Renal pelvis (tissue), 12 donors: ENCODE measurements at places on chromosomes 11 and 22. TPM values are rescaled to one million over a fixed set of nuclear protein-coding genes. Genes with fewer than 3 reads are reported as not detected.

KCNJ5 gene
- polyA plus RNA-seq = 4.2 TPM

CCDC73 gene
- polyA plus RNA-seq = 0.37 TPM

TSSK2 gene
- not detected for polyA plus RNA-seq

FBLN1 gene
- 93.3 TPM for polyA plus RNA-seq

GLB1L3 gene
- 1.6 TPM for polyA plus RNA-seq

MS4A8 gene
- not detected for polyA plus RNA-seq

ARHGAP20 gene
- 4.9 TPM for polyA plus RNA-seq

CPT1B gene
- 18.3 TPM for polyA plus RNA-seq

DNA sequence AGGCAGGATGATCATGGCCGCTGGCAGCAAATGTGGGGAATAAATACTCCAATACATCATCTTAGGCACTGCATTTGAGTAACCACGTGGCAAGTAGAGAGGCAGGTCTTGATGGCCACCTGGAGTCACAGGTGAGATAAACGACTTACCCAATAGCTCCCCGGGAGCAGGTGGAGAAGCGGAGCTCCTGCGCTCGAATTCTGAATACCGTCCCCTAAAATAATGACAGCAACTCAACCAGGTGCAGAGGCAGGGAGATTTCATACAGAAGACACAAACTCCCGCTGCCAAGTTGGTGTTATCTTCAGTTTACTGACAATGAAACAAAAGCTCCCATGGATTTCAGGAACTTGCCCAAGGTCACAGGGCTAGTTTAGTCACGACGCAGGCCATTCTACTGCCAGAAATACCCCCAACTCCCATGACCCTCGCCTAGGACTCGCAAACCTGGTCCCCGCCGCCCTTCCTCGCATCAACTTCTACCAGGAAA, 437 bp downstream of the SLC43A3 start:
- no peak for DNase-seq

GRCh38 chr11:131498631-131499160, 128.3 kb downstream of the NTM start:
- no peak for DNase-seq

- peak; percentile 48 for DNase-seq
These were observed 596.0 kb upstream of the B3GAT1 start for GRCh38 chr11:135008001-135008405.

- peak; percentile 99 for DNase-seq
These were observed 980 bp upstream of the MUS81 start for GRCh38 chr11:65859095-65859811.

- peak; percentile 80 for DNase-seq
These were observed at the start of gene GAS2L1 for GRCh38 chr22:29306175-29306834. Gene GAS2L1, plus strand, starts transcription at chr22:29306650. Its CDS starts 1,456 bp downstream, at chr22:29308106.

DNA sequence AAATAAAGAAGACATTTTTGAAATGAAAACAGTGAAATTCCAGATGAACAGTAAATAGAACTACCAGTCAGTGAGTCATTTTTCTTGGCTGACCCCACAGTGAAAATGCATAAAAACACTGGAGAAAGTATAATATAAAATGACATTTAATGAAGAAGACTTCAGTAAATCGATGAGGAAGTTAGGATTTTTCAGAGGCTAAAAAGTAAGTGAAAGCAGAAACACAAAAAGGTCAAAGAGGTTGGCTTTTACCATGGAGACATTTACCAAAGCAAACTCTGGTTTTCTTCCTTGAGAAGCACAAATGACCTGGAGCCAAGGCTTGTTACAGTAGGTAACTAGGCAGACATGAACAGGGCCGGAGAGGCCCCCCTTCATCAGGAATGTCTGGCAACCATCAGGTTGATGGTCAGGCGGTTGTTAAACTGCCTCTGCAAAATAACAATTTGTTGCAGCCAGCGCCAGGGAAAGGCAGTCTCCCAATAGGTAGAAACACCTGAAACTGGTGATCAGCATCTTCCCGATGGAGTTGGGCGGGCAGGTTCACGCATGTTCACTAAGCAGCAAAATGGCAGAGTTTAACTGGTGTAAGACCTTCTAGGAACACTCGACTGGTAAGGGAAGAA, 16.7 kb upstream of the TMEM123 start:
- no peak for DNase-seq

GRCh38 chr11:69290806-69291205, 3.1 kb upstream of the MYEOV start:
- DNase-seq = no peak

- DNase-seq = no peak
These were observed 124.2 kb downstream of the KCNQ1OT1 start for GRCh38 chr11:2575591-2576051.

DNA sequence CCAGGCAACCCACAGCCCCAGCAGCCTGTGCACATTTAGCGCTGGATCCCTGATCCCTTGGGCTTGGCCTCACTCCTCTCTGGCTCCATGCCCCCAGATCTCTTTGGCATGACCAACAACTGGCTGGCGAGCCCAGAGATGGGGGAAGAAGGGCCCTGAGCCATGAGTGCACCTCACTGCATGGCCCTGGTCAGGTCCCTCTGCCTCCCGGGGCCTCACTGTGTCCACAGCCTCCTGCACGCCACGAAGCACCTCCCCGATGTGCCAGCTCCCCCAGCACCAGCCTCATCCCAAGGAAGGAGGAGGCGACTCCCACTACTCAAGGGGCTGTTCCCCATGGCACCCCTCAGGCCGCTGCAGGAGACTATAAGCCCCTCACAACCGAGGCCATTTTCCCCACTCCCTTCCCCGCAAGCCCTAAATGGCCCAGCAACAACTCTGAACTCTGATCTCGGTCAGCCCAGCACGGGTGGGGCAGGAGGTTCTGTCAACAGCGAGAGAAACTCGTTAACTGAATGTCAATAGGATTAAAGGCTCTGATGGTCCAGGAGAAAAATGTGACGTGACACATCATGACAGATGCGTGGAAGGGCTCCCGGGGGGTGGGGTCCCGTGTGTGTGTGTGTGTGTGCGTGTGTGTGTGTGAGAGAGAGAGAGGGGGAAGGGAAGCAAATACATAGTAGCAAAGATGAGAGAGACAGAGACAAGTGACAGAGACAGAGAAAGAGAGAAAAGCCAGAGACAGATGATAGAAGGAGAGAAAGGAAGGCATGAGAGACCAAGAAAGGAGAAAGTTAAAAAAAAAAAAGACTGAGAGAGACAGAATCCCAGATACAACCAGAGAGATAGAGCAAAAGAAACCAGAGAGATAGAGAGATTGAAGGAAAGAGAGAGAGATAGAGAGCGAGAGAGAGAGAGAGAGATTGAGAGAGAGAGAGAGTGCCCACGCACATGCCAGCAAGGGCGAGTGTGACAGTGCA, 28.4 kb upstream of the SYT7 start:
- DNase-seq = no peak

- no peak for DNase-seq
These were observed 3.8 kb downstream of the SHISA8 start for GRCh38 chr22:41911001-41911611.

DNA sequence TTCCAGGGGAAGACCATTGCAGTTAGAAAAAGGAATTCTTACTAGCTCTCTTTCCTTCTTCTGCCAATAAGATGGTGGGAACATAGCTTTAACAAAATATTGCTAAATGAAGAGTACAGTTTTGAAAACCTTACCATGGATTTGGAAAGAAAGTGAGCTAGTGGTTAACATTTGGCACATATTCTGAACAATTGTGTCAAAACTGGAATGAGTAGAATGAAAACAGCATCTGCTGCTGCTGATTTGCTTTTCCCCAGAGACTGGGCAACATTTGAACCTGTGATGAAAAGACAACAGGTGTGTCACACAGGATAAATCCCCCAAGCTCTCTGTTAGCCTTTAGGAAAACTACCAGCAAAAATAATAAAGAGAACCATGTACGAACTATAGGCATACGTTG, 761.4 kb downstream of the KCNA4 start:
- no peak for DNase-seq

GRCh38 chr11:82750643-82751139, 17.0 kb upstream of the FAM181B start:
- DNase-seq = peak; percentile 64

DNA sequence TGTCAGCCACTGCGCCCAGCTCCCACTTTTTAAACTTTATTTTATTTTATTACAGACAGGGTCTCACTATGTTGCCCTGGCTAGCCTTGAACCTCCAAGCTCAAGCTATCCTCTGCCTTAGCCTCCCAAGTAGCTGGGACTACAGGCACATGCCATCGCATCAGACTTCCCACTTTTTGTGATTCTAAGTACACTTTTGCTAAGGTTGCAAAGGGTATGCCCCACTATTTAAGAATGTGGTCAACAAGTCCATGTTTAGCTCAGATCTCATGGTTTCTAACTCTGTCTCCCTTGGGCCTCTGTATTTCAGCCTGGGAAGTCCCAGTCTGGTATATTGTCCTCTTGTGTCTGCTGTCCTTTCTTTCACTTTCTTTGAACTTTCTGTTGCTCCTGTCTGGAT, 35.3 kb downstream of the EXPH5 start:
- no peak for DNase-seq

DNA sequence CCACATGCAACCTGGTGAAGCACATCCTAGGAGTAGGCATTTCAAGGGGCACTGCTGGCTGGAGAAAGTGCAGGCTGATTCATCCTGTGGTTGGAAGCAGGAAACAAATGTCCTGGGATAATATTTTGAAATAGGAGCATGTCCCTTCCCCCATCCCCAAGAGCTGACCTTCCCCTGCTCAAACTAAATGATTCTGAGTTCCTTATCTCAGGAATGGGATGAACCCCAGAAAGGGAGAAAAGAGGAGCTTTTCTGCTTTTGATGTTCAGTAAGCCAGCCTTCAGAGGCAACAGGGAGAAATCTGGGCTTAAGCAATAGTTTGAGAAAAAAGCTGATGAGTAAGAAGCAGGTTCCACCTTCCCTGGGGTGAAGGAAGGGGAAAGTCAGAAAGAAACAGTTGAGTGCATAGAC, 19.5 kb upstream of the SPON1 start:
- DNase-seq = no peak
